Nephron progenitor cell (in vitro differentiated cells): ENCODE measurements at places on chromosomes 1 and 21.

DNA sequence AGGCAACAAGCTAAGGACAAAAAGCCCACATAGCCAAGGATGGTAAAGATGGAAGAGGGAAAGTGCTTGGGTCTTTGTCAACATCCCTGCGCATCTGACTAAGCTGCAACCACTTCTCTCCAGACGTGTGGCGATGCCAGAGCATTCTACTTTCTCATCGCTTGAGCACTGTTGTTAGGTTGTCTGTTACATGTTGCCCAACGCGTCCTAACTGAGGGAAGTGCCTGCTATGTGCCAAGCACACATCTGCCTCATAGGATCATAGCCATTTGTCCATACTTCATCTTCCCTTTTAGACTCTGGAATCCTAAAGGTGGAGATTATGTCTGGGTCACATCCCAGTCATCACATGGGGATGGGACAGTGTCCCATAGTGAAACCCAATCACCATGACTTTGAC is 464.9 kb downstream of the MATN1 start:
- DNase-seq, result no peak

DNA sequence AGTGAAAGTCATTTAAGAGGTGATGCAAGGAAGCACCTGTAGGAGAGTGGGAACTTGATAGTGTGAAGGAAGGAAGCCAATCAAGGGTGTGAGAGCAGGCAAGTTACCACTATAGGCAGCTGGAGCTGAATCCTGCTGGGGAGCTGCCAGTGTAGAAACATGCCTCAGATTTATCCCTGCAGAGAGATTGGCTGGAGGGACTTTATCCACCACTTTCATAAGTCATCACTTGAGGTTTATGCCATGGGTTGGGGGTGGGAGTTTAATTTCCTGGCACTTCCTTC is 443.6 kb downstream of the PLPP3 start:
- no peak for DNase-seq

DNA sequence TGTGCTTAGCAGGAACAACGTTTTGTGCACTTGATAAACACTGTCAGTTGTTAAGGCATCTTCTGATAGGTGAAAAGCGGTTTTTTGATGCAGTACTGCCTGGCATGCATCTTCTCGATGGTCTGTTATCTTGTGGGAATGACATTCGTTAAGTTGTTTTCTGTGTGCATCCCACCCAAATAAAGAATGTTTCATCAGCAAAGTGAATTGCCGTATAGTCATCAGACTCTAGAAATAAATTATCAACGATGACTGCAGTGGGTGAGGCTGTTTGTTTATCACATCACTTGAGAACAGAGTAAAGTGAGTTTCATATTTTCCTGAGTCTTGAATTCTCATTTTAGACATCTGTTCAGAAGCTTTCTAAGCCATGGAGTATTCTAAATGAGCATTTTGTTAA is 34.1 kb downstream of the NFIA start:
- DNase-seq, result no peak

DNA sequence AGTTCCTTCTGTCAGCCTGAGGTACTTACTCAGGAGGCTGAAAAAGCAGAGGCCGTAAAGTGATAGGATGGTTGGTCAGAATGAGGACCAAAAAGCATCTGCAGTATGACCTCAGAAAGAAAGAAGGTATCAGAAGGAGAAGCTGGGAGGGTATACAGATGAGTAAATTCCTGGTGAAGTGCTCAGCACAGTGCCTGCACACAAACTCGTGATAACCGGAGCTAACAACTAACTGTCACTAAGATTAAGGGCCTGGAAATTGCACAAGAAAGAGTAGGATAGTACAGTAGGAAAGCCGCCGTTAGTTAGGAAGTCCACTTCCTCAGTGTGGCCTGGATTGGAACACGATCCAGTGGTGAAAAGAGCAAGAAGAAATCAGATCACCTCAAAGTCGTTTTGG is 62.6 kb downstream of the VPS26C start:
- DNase-seq, result no peak

DNA sequence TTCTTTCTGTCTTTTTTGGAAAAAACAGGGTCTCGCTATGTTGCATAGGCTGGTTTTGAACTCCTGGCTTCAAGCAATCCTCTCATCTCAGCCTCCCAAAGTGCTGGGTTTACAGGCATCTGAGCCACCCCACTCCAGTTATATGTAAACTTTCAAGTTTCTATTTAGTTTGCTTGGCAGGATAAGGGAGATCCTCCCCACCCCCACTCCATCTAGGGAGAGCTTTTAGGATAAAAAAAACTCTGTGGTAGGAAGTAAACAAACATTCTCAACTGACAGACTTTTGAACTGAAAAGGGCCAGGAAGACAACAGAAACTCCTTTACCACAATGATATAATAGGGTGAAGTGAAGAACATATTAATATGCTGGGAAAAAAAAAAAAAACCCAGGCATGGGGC is 41.0 kb upstream of the ZNF326 start:
- DNase-seq, result no peak

GRCh38 chr1:163999131-163999530 is 559.9 kb upstream of the PBX1 start:
- no peak for DNase-seq

DNA sequence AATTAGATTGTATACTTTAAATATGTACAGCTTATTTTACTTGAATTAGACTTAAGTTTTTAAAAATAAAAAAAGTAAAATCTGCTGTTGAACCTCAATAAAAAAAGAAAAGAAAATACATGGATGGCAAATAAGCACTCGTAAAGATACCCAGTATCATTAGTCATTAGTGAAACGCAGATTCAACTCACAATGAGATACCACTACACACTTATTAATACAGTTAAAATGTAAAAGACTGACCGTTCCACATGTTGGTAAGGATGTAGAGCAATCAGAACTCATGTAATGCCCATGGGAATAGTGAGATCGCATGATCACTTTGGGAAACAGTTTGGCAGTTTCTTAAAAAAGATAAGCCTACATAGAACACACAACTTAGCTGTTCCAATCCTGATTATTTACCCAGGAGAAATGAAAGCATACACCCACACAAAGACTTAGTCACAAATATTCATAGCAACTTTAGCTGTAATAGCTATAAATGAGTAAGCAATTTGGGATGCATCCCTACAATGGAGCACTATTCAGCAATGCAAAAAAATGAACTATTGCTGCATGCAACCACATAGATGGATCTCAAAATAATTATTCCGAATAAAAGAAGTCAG is 7.3 kb downstream of the SH2D1B start:
- no peak for DNase-seq

DNA sequence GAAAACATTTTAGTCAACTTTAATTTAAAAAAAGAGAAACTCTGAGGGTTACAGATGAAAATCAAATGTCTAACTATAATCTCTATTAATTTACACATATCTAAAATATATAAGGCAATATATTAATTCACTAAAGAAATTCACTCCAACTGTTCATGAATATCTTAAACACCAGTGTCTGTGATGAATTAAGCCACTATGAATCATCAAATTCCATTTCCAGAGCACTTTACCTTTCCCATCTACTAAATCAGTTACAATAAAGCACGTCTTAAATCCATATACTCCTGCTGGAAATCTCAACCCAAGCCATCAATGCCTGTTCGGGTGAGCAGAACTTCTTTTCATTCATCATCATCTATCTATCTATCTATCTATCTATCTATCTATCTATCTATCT is 4.3 kb downstream of the TAF5L start:
- DNase-seq, result no peak

DNA sequence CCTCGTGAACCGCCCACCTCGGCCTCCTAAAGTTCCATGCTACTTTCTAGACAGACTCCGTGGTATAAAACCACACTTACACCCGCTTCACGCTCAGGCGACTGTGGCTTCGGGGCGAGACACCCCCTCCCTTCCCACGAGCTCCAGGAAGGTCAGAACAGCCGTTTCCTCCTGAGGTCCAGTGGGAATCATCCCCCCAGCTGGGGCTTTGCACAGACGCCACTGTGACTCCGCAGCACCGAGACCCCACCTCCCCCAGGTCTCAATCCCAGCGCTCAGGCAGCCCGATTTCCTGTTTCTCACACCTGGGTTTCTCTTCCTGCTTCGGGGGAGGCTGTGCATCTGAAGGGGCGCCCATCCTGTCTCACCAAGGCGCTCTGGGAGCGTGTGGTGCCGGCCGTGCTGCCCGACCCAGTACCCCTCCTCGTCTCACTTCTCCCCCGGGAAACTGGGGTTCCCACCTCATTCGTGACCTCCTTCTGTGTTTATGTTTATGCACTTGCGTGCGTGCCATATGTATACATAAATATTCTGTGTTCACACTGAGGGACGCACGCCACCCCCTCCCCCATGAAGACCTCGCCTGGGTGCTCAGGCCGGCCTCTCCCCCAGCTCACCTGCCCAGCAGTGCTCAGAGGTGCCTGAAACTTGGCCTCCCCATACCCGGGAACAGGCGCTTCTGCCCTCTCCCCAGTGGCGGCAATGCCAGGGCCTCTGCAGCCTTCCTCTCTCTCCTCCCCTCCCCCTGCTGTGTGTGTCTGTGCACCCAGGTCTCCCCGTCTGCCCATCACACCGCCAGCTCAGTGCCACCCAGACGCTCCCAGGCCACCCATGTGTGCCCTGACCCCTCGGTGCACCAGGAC is 14.6 kb downstream of the SLC35E2B start:
- DNase-seq, result no peak

GRCh38 chr1:116738673-116739370 is 15.4 kb upstream of the CD2 start:
- no peak for DNase-seq

DNA sequence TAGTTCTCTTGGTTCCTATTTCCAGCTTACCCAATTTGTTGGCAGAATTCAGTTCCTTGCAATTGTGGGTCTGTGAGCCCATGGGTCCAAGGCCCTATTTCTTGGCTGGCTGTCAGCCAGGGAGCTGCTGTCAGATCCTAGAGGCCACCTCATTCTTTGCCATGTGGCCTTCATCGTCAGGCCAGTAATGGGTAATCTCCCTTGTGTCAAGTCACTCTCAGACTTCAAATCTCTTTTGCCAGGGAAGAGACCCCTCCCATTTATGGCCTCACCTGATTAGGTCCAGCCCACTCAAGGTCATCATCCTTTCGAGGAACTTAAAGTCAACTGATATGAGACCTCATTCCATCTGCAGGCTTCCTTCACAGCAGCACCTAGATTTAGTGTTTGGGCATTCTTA is 17.9 kb downstream of the OBSCN start:
- no peak for DNase-seq

DNA sequence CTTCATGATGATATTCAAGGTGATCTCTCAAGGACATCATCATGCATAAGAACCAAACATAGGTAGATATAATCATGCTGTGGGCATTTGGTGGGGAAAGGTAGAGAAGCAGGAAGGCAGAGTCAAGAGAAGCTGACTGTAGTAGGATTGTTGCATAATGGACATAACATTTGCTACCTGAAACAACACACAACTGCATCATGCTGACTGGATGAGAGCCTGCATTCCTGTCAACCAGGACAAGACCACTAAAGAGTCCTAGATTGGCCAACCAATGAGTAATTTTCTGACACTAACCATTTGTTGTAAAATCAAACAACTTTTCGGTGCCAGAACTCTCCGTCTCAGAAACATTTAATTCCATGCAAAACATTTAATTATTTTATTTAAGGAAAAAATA is 377.2 kb downstream of the PLPP3 start:
- no peak for DNase-seq

- no peak for DNase-seq
Measured at GRCh38 chr1:29684141-29684540, 447.8 kb downstream of the PTPRU start.

DNA sequence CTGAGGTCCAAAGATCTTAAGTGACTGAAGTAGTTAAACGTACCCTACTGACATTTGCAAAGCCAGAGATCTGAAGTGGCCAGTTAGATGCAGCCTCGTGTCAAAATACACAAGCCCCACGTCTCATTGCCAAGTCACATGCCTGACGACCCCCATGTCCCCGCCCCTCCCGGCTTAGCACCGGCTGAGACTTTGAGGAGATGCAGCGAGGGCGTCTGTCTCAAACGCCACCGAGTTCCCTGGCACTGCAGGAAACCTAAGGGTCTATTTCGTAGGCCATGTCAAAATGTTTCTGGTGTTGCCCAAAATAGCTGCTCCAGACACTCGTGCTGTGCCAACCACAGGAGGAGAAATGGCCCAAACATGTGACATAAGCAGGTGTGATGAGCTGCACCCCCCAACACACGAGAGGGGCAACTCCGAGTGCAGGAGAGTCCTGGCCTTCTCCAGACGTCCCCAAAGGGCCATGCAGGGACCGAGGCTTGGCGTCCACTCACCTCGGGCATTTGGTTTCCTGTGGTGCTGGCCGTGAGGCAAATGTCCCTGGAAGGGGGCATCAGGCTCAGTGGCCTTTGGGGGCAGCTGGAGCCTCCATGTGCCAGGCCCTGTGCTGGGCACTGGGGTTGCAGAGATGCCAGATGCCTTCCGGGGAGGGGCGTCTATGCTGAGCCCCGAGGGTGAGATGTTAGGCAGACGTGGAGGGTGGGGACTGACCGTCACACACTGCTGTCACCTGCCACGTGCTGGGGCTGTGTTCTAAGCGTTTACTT is 67.0 kb downstream of the MATN1 start:
- DNase-seq, result no peak

- no peak for DNase-seq
Measured at GRCh38 chr21:34926803-34927467, 122.2 kb downstream of the RUNX1 start.

GRCh38 chr1:92910081-92910480 is 51.2 kb downstream of the DIPK1A start:
- DNase-seq, result no peak

GRCh38 chr1:115139381-115139780 is 50.1 kb upstream of the TSPAN2 start:
- DNase-seq, result no peak

DNA sequence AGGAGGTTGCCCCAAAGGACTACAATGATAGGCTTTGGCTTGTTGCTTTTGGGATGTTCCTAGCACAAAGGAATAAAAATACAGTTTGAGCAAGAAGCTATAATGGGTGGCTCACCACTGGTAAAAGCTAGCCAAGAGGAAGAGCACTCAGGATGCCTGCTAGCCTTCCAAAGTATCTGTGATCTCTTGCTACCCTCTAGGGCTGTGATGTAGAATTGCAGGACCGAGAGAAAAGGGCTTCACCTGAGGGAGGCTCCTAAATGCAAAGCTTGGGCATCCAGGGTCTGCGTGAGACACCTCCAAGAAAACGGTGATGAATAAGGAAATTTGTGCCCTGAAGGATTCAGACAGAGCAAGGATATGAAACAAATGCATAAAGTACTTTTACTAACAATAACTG is 17.7 kb downstream of the IVL start:
- DNase-seq, result no peak

GRCh38 chr1:56508523-56508983 is 70.8 kb downstream of the PLPP3 start:
- no peak for DNase-seq

GRCh38 chr1:70907563-70908310 is 139.9 kb downstream of the PTGER3 start:
- DNase-seq, result no peak

DNA sequence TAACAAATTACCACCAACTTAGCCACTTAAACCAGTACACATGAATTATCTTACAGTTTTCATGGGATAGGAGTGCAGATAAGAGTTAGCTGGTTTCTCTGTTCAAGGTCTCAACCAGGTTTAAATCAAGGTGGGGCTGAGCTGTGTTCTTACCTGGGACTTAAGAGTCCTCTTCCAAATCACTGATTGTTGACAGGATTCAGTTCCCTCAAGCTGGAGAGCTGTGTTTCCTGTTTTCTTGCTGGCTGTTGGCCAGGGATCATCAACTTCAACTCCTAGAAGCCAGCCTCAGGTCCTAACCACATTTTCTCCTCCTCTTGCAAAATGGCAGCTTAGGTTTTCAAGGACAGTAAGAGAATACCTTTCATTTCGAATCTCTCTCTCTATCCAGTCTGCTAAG is 123.8 kb upstream of the CHRM3 start:
- no peak for DNase-seq
